ENCODE measurements at places on chromosomes 7 and 10.

DNA sequence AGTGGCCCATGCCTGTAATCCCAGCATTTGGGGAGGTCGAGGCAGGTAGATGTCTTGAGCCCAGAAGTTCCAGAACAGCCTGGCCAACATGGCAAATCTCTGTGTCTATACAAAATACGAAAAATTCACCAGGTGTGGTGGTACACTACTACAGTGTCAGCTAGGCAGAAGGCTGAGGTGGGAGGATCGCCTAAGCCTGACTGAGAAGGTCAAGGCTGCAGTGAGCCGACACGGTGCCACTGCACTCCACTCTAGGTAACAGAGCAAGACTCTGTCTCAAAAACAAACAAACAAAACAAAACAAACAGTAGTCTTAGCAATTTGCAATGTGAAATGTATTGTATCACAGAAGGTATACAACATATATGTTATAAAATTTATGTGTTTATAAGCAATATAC is 348.0 kb downstream of the SEMA3D start:
- no peak for DNase-seq

- DNase-seq = no peak
These were observed 56.1 kb upstream of the TRUB1 start for GRCh38 chr10:114881901-114882300.

- DNase-seq = no peak
These were observed 183.2 kb downstream of the CXCL12 start for GRCh38 chr10:44201656-44202055.

GRCh38 chr7:163298-163695 is 29.1 kb upstream of the FAM20C start:
- no peak for DNase-seq

DNA sequence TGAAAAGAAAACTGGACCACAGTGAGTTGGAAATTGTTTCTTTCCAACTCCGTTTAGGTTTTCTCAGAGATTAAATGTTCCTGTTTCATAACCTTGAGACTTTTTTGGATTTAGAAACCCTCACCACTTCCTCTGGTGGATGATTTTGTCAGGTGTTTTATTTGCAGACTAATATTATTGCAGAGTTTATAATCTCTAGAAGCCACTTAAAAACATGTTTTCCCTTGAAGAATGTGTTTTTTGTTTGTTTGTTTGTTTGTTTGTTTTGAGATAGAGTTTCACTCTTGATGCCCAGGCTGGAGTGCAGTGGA is 520 bp upstream of the MICU1 start:
- DNase-seq = no peak

DNA sequence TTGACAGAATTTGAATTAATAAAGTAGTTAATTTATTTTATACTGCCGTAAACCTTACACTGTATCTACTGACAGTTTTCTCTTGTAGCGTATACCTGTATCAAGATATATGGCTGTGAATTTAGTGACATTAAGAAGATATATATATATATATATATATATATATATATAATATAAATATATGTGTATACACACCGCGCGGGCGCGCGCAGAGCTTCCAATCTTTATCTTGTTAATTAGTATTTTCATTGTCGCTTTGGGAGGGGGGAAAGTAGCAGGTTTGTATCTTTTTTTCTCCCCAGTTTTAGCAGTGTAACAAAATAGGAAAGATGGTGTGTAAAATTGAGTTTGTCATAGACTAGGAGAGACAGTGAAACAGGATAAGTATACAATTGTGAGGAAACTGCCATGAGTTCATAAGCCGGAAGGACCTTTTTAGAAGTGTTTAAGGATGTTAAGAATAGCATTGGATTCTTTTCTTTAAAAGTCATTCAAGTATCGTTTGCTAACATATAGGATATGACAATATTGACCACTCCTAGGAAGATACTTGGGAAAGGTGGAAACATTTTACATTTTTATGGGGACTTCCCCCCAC is 2.0 kb downstream of the PLEKHA1 start:
- DNase-seq = no peak

GRCh38 chr7:38189231-38189938 is 11.3 kb downstream of the STARD3NL start:
- no peak for DNase-seq

GRCh38 chr10:74244097-74244685 is 93.2 kb downstream of the ADK start:
- no peak for DNase-seq

GRCh38 chr10:55801353-55801661 is 559.8 kb downstream of the ZWINT start:
- DNase-seq = no peak

GRCh38 chr10:117174439-117175214 is 22.7 kb upstream of the KCNK18 start:
- DNase-seq = peak; percentile 89

- no peak for DNase-seq
These were observed 14.5 kb downstream of the KLHL7 start for GRCh38 chr7:23120106-23120505.

GRCh38 chr10:11045995-11046775 is 28.5 kb downstream of the CELF2 start:
- DNase-seq = no peak

DNA sequence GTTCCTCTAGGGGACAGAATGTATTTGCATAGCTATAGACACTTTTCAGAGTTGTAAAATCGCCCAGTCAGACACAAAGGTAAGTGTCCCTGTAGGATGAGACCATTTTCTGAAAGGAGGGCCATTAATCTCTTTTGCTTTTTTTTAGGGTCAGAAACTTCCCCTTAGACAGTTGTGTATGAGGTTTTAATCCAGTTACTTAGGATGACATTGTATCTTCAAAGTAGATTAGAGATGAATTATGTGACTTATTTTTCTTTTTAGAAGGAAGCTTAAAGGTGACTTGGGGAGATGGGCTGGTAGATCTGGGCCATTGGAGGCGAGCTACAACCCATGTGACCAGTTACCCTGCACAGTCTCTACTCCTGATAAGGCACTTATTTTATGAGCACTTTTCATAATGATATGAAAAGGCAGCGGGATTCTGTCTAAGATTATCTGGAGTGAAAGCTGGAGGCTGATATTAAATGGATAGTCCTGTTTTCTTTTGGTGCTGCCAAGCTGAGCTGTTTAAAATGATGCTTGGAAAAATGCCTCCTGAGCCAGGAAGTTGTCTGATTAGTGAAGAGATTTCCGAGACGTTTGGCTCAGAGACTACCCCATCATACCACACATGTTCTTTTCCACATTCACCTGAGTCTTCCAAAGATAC is 264.3 kb downstream of the AUTS2 start:
- no peak for DNase-seq

DNA sequence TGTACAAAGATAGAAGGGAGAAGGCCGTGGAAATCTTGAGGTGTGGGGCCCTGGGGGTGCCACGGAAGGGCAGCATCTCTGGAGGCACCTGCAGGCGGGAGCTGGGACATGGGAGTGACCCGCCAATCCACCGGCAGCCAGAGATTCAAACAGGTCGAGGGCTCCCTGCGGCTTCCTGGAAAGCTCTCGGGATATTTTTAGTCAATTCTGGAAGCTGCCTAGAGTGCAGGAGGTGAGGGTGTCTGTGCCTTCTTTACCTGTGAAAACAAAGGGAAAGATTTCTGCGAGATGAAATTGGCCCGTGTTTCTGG is 16.6 kb downstream of the MNX1 start:
- no peak for DNase-seq

- DNase-seq = no peak
These were observed 165.7 kb upstream of the AHR start for GRCh38 chr7:17132726-17133125.

- DNase-seq = no peak
These were observed 57.1 kb downstream of the UBE3C start for GRCh38 chr7:157195868-157196267.

Measured in activated T-cell treated with anti-CD3 and anti-CD28 coated beads, Interleukin-2, amount 50 U/mL, for 24 hours (primary cell).